ENCODE measurements at places on chromosomes 2 and 18.
A peak's percentile ranks its signal among the peaks of the same experiment; 100 is the strongest.

GRCh38 chr2:134198006-134198634 lies 55.8 kb upstream of the MGAT5 start:
- H3K4me1 ChIP-seq = peaks cover 83% of the 10 kb centered on the region
- DNase-seq = no peak
- no peaks in the 10 kb centered on the region for H3K36me3 ChIP-seq
- H3K4me3 ChIP-seq = peak overlapping the region; percentile 29

DNA sequence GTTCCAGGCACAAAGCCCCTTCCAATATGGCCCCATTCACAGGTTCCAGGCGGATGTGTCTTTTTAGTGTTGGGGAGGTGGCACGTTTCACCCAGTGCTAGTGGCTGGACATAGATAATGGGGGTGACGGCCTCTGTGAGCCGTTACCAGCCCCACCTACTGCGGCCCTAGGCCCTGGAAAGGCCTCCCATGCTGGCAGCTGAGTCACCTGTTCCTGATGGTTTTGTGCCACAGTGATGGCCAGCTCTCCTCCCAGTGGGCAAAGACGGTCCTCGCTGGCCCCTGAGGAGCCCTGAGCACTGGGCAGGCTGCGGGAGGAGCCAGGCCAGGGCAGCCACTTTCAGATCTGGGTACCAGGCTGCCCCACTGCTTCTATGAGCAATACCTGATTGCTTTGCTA lies 40.0 kb upstream of the GPC1 start:
- peaks cover 6% of the 10 kb centered on the region for H3K4me1 ChIP-seq
- DNase-seq = no peak
- H3K27me3 ChIP-seq = peaks cover 3% of the 10 kb centered on the region
- H3K27ac ChIP-seq = no peak overlapping the region
- H3K36me3 ChIP-seq = no peaks in the 10 kb centered on the region
- no peak overlapping the region for H3K4me3 ChIP-seq

DNA sequence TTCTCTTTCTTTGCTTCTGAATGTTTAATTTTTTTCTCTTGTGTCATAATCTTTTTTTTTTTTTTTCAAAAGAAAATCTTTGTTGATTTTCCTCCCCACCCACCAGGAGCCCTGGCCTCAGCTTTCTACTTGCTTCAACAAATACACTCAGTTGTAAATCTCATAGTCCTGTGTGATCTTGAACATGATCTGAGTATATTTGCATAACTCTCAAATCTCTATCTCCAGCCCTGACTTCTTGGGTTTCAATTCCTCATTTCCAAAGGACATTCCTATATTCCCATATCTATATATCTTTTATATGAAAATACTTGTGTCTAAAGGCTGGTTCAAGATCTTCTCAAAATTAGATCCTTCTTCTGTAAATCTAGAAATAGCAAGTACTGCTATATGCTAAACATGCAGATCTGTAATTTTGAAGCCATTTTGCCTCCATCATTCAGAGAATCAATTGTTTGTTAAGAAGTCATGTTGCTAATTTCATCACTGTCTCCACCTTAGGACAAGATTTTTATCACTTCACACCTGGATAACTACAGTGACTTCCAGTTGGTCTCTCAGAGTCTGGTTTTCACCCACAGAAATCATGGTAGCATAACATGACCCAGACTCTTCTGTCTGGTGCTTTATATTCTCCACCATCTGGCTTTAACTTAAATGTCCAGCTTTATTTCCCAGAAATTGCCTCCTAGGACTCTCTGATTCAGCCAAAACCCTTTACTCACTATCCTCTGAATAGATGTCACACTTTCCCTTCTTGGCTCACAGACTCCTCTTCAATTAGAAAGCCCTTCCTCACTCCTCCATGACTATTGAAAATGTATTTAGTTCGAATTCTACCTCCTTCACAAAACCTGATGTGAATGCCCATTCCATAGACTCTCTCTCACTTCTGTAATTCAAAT lies 98.1 kb downstream of the ZEB2 start:
- H3K36me3 ChIP-seq = peaks cover 22% of the 10 kb centered on the region
- no peak overlapping the region for H3K27ac ChIP-seq
- H3K27me3 ChIP-seq = no peaks in the 10 kb centered on the region
- no peak for DNase-seq
- peaks cover 23% of the 10 kb centered on the region for H3K4me1 ChIP-seq

- H3K4me3 ChIP-seq = no peak overlapping the region
- H3K27ac ChIP-seq = no peak overlapping the region
- H3K36me3 ChIP-seq = no peaks in the 10 kb centered on the region
Observed at GRCh38 chr2:31078579-31079105, 59.6 kb downstream of the GALNT14 start.

- peaks cover 3% of the 10 kb centered on the region for H3K4me1 ChIP-seq
- no peak overlapping the region for H3K27ac ChIP-seq
- H3K36me3 ChIP-seq = peaks cover 68% of the 10 kb centered on the region
- no peaks in the 10 kb centered on the region for H3K27me3 ChIP-seq
Observed at GRCh38 chr2:131125195-131125757, 20.1 kb downstream of the PLEKHB2 start.

DNA sequence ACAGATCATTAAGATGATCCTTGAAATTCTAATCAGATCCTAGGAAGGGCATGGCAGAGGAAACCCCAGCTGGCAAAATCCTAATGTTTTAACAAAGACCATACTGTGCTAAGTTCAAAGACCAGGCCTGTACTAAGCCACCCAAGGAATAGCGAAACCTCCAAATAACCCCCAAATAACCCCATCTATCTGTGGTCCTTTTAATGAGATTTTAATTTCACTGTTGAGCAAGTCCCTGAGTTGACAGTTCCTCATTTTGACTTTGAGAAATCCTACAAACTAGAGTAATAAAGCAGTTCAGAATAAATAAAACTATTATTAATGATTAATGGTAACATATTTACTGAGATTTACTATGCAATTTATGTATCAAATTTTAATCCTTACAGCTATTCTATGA lies 259.8 kb downstream of the STK39 start:
- no peak overlapping the region for H3K27ac ChIP-seq
- no peak overlapping the region for H3K4me3 ChIP-seq
- peaks cover 17% of the 10 kb centered on the region for H3K36me3 ChIP-seq
- no peak for DNase-seq
- H3K4me1 ChIP-seq = peaks cover 6% of the 10 kb centered on the region
- H3K27me3 ChIP-seq = no peaks in the 10 kb centered on the region

DNA sequence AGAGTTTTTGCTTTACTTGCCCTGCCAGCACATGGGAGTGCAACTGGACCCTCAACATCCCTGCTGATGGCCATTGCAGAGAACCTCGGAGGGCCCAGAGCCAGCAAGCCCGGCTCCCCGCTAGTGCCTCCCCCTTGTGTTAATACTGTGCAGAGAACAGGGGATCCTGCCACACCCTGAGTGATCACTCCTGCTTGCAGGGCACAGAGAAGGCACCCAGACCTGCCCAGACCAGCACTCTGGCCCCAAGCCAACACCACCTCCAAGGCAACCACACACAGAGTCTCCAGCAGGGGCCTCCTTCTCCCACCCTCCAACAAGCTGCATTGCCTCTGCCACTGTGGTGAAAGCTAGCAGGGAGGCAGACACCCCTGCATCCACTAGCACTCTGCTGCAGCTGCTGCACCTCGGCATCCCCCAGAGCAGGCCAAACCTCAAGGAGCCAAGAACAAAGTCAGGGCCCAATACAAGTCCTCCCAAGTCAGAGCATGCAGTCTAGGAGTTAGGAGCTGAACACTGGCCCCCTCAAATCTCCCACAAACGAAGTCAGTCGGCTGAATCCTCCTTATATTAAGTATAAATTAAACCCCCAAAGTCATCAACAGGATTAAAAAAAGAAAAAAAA lies 157.7 kb downstream of the CCDC178 start:
- no peak overlapping the region for H3K27ac ChIP-seq
- no peak overlapping the region for H3K4me3 ChIP-seq
- H3K36me3 ChIP-seq = no peaks in the 10 kb centered on the region
- no peaks in the 10 kb centered on the region for H3K4me1 ChIP-seq
- H3K27me3 ChIP-seq = no peaks in the 10 kb centered on the region

Data from activated CD8-positive, alpha-beta T cell treated with anti-CD3 and anti-CD28 coated beads for 36 hours (primary cell).